ENCODE measurements at places on chromosomes 6 and 20. TPM values are rescaled to one million over a fixed set of nuclear protein-coding genes. Genes with fewer than 3 reads are reported as not detected.

DNA sequence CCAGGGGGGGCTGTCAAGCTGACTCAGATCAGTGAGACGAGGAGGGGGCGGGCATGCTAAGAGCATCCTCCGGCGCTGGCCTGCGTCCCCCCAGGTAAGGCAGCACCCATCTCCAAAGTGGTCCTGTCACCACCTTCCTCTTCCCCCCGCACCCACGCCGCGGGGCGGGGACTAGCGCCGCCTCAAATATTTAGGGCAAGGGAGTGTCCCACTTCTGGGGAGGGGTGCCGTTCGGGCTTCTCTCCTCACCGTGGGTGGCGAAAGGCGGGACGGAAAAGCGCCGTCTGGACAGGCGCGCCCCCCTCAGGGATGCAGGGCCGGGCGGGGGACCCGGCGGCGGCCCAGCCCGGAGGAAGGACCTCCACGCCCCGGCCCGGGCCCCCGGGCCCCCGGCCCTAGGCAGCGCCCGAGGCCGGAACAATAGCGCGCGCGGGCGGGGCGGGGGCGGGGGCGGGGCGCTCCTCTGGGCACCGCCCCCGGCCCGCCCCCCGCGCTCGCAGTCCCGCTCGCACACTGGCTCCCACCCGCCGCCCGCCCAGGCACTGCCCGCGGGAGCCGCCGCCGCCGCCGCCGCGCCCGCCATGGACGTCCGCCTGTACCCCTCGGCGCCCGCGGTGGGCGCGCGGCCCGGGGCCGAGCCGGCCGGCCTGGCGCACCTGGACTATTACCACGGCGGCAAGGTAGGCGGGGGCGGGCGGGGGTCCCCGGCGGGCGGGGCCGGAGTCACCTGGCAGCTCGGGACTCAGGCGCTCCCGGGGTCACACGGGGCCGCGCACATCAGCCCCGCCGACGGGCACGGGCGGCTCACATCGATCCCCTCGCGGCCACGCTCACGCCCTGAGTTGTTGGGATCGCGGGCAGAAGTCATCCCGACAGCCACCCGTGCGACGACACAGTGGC is at the start of gene TOX2:
TSS of gene TOX2 (plus strand) at position 542 of the 900 bp plus-strand sequence. CDS start at position 582, 40 bp downstream.
- peak; percentile 29 for DNase-seq

- no peak for DNase-seq
These were observed 12.1 kb downstream of the RBCK1 start for GRCh38 chr20:420166-420620.

DNA sequence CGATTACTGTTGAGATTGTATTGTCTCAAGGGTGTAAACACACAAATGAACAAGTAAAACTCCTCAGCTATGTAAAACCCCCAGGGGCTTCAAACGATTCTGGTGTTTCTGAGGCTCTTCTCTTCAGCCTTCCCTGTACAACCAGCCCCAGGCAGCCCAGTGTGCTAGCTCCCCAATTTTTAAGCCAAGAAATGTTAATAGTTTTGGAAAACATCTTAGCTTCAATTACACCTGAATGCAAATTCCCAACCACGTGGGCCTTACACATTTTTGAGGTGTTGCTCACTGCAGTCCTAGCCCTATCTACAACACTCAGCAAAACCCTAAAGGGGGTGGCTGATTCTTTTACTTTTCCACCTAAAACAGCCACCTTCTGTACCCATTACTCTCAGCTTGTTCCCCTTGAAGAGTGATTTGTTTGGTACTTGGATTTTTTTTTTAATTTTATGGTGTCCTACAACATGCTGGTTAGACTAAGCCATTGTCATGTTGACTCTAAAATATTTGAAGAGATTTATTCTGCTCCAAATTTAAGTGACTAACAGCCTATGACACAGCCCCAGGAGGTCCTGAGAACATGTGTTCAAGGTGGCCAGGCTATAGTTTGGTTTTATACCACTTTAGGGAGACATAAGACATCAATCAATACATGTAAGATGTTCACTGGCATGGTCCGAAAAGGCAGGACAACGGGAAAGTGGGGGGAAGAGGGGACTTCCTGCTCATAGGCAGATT is 48.7 kb downstream of the ADAT2 start:
- no peak for DNase-seq

- no peak for DNase-seq
These were observed 151.3 kb downstream of the F13A1 start for GRCh38 chr6:6169141-6169540.

DNA sequence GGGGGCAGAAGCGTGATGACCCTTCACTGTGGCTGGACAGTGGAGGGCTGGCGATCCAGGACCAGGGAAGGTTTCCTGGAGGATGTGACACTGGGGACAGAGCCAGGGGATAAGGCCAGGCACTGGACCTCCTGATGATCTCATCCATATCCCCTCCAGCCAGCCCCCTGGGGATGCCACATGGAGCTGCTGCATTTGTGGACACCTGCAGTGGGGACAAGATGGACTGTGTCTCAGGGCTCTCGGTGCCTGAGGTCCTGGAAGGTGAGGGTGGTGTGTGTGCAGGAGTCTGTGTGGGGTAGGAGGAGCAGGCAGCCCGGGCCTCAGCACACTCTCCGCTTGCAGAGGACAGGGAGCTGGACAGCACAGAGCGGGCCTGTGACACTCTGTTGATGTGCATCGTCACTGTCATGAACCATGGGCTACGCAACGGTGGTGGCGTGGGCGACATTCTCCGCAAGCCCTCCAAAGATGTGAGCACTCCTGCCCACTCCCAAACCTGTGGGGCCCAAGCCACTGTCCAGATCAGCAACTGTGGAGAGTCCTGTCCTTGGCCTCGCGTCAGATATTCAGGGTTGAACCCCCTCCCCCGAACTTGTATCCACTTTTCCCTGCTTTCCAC is 19.9 kb downstream of the UQCC2 start:
- DNase-seq = no peak

DNA sequence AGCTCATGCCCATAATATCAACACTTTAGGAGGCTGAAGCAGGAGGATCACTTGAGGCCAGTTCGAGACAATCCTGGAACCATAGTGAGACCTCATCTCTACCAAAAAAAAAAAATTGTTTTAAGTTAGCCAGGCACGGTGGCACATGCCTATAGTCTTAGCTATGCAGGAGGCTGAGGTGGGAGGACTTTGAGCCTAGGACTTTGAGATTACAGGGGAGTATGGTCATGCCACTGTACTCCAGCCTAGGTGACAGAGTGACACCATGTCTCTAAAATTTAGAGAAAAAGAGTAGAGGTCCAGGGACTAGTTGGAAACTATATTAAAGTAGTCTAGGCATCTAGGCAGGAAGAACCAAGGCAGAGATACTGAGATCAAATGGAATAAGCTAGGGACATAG is 121.6 kb downstream of the SLC16A10 start:
- DNase-seq = no peak

DNA sequence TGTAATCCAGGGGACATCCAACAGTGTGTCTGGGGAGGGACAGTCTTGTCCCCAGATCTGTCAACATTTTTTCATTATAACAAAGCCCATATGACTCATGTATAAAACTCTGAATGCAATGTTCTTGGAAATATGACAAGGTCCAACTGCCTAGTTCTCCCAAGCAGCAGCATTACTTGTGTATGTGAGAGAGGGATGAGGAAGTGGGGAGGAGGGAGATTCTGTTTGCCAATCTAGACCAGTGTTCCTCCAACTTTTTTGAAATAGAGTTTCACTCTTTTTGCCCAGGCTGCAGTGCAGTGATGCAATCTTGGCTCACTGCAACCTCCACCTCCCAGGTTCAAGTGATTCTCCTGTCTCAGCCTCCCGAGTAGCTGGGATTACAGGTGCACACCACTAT is 394.8 kb downstream of the DHX35 start:
- no peak for DNase-seq

- DNase-seq = no peak
These were observed 15.4 kb downstream of the EZR start for GRCh38 chr6:158803733-158804143.

DNA sequence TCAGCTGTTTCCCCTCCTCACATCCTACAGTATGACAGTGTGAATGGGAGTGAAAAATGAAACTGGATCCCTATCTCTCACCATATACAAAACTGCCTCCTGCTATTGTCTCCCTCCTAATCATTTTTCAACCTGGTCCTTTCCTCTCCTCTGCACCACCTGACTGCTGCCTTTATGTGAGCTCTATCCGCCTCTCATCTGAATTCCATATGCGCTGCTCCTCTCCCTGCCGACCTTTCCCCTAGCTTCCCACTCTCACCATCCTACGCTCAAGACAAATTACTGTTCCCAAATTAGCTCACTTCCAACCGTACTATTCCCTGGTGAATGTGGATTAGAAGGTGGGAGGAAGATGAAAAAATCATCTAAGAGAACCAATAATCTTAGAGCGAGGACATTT is 148.4 kb upstream of the FBXL4 start:
- DNase-seq = no peak

DNA sequence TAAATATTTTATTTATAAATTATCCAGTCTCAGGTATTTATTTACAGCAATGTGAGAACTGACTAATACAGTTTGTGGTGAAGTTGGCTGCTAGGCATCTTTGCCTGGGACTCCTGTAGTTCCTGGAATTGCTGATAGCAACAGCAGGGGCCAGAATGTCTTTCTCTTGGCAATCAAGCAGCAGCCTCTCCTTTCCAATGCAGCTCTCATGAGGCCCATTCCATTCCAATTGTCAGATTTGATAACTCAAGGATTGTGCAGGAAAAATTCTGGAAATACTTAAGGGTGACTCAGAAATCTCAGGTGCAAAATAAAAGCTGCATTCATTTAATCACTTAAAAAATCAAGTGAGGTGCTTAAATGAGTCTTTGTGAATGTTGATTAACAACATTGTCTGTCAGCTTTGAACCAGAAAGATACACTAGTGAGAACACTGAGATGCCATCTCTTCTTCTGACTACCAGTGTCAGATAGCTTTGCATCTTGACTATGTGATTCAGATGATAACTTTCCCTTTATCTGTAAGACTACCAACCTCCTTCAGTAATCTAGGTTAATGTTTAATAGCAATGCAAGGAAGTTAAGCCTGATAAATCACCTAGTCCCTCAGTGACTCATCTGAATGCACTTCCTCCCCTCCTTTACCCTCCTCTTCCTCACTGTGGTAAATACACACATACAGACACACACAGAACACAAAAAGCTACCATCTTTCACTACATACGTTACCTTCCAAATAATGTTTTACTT is 32.1 kb upstream of the COL21A1 start:
- peak; percentile 89 for DNase-seq

GRCh38 chr20:58519940-58520712 is 4.9 kb upstream of the APCDD1L start:
- no peak for DNase-seq

DNA sequence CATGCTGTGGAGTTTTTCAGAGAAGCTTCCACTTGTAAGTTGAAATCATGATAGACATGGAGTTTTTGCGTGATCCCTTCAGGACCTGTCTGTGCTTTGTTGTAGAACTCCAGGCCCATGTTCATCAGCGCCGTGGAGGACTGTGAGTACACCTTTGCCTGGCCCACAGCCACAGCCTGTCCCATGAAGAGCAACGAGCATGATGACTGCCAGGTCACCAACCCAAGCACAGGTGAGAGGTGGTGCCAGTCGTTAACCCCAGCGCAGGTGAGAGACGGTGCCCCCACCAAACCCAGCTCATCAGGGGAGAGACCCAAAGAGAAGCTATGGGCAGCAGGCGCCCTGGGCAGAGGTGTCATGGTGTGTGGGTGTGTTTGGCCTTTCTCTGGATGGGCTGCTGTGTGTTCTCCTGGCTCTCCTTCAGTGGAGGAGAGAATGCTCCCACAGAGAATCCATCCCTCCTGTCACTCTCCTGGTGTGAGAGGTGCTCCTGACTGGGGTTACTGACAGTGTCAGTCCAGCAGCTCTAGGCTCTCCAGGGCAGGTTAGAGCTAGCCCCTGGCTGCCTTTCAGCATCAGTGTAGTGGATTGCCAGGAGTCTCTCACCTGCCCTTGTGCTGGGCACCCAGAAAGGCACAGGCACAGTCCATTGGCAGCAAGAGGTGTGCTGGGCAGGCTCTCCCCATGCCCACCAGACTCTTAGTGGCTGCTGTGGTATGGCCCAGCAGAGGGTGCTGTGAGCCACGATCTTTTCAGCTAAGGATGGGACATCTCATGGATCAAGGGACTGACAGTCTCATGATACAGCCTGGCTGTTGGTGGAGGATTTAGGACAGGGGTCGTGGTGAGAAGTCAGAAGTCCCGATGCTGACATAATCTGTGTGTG is 49.6 kb upstream of the SLC22A1 start:
- DNase-seq = no peak

GRCh38 chr6:98054453-98054852 is 771.4 kb upstream of the MMS22L start:
- no peak for DNase-seq

DNA sequence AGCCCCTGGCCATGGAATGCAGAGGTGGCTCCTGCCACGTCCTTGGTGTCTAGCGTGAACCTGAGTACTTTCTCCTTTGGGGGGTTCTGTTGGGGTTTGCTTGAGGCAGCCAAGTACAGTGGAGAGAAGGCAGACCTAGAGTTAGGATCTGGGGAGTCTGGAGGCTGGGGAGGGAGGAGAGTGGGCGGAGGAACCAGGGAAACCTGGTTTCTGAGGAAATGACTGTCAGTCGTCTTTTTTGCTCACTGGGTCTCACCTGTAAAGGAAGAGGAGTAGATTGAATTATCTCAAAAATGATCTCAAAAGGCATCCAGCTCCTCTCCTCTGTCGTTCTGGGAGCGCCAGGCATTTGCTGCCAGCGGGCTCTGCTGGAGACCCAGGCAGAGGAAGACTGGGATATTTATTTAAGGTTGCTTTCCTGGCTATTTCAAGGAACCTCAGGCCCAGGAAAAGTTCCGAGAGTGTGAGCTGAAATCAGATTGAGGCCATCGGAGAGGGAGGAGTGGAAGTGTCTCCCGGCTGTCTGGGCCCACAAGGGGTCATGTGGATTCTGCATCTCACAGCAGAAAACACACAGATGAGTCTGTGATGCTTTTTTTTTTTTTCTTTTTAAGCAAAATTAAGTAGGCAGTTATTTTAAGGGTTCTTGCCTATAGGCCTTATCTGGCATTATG is 16.1 kb downstream of the EPB41L1 start:
- DNase-seq = no peak

DNA sequence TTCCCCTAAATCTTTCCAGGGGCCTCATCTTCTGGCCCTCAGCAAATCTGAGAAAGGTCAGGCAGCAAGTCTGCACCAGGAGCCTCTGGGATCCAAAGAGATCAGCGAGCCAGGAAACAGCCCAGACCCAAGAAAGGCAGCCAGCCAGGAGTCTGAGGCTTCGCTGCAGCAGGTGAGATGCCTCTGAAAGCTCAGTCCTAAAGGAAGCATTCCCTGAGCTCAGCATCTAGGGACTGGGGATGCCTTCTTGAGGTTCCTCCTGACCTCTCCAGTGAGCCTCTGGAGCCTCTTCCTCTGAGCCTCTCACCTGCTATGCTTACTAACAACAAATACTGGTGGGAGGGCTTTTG is 118.8 kb upstream of the MAFB start:
- no peak for DNase-seq

The ADGRB3 gene
- total RNA-seq = 1.4 TPM

The COX7A2 gene
- total RNA-seq = 197 TPM

The SYCP2L gene
- total RNA-seq = not detected

The MAS1 gene
- under 0.01 TPM for total RNA-seq

The ERVFRD-1 gene
- not detected for total RNA-seq

The NECAB3 gene
- 17.6 TPM for total RNA-seq

The GLP1R gene
- not detected for total RNA-seq

The C6orf58 gene
- not detected for total RNA-seq

The NDUFAF4 gene
- 19.3 TPM for total RNA-seq

The SLC24A3 gene
- total RNA-seq = 0.57 TPM

The TULP1 gene
- total RNA-seq = not detected

The SLC9A8 gene
- total RNA-seq = 2.9 TPM

Measured in fibroblast of the aortic adventitia (primary cell).